H4 (cell line): ENCODE measurements at places on chromosomes 11 and 22. TPM values are rescaled to one million over a fixed set of nuclear protein-coding genes. Genes with fewer than 3 reads are reported as not detected.

DNA sequence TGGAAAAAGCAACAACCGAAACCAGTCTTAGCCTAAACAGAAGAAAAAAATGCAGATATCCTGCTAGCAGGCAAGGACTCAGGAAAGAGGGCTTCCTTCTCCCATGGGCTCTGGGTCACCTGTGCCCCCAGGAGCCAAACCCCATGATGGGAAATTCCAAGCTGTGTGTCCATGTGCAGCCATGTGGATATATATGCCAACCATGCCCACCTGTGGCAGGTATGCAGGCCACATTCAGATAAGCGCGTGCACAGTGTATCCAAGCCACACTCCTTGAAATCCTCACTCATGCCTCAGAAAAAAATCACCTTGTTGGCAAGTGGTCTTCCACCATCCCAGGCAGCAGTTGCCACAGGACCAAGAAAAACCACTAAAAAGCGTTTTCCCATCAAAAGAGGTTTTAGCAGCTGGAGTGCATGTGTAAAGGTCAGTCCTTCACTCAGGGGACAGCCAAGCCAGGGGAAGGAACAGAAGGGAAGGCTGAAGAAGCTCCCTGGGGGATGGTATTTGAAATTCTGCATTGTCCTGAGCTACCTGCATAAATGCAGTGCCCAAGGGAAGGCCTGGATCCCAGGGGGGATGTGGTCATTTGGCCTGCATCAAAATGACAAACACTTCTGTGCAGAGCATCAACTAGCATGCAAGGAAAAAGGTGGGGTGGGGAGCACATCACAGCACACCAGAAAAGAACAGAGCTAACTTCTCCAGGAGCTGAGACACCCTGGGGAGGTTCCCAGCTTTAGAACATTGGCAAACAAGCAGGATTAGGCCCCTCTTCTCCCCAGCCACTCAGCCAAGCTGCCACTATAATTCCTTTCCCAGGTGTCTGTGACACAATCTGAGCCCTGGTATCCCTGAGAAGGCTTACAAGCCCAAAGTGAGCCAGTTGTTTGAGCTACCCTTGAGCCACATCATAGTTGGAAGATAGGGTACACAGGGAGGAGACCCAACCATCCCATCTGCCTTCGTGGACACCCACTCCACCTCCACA is 76.2 kb downstream of the GALNT18 start:
- no peak for DNase-seq

GRCh38 chr11:72174302-72175070 is 17.5 kb upstream of the FOLR1 start:
- no peak for DNase-seq

DNA sequence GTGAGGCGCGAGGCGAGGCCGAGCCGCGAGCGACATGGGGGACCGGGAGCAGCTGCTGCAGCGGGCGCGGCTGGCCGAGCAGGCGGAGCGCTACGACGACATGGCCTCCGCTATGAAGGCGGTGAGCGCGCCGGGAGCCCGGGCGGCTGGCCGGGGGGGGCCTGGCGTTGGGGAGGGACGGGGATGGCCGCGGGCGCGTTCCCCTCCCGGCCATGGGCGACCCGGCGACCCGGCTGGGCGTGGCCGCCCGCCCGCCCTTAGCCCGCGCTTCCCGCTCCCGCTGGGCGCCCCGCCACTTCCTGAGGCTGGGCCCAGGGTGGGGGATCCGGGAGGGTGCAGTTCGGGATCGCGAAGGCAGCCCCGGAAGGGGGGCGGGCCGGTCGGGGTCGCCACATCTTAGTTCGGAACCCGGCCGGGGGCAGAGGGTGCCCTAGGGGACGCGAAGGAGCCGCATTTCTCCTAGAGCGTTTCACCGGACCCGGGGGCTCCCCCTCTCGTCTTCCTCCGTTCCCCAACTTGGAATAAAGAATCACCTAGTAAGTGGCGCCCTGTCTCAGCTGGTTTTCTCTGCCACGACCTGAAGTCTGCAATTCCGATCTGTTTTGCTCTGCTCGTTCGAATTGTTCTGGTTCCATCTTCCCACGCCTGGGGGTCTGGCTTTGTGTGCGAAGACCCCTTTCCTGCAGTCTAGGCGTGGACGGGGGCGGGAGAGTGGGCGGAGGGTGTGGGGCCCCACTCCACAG is 536 bp downstream of the YWHAH start:
- DNase-seq, result no peak

DNA sequence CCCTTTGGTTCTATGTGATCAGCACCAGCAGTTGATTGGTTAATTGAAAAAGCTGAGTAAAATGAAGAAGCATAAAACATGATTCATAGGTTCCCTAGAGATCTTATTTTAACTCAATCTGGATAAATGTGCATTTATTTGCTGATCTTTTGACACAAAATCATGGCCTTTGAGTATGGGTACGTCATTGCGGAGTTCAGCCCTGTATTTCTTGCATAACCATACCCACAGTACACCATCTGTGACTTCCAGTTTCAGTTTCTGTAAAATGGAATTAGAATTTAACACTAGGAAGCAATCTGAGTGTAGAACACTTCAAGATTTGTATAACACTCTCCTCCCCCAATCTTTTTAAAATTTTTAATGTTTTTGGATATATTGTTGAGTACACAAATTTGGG is 358.2 kb downstream of the DDX10 start:
- no peak for DNase-seq

- no peak for DNase-seq
These were observed 5.5 kb upstream of the APOA1 start for GRCh38 chr11:116842909-116843308.

Gene MRGPRF
- not detected in 2 replicates for total RNA-seq

DNA sequence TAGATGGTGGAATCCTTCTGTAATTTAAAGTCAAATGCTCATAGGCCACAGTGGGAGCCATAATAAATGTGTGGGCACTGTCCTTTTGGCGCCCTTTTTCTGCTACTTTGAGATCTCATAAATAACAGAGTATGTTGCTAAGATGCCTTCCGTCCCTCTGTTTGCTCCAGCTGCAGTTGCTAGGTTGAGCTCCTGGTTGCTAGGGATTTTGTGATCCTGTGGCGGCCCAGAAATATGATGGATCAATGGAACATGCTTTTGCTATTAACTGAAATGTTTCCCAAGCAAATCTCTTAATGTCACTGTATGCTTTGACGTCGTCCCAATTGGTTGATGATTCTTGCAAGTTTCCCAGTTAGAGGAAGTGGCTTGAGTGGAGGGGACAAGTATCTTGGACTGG is 53.5 kb downstream of the MYO18B start:
- no peak for DNase-seq

- DNase-seq, result no peak
These were observed 25.6 kb downstream of the FADS2 start for GRCh38 chr11:61853698-61854169.

Gene PEX16
- total RNA-seq, result 31.4 and 43.0 TPM in 2 replicates

Gene PATE3
- total RNA-seq, result not detected in 2 replicates

DNA sequence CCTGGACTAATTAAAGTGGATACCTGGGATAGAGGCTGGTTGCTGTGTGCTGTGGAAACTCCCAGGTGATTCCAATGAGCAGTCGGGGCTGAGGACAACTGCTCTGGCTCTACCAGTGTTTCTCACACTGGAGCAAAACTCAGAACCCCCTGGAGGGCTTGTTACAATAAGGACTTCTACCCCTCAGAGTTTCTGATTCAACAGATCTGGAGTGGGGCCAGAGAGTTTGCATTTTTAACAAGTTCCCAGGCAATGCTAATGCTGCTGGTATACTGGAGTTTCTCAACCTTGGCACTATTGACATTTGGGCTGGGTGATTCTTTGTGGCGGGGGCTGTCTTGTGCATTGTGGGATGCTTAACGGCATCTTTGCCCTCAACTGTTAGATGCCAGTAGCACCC is 353.7 kb downstream of the MIAT start:
- DNase-seq, result no peak

DNA sequence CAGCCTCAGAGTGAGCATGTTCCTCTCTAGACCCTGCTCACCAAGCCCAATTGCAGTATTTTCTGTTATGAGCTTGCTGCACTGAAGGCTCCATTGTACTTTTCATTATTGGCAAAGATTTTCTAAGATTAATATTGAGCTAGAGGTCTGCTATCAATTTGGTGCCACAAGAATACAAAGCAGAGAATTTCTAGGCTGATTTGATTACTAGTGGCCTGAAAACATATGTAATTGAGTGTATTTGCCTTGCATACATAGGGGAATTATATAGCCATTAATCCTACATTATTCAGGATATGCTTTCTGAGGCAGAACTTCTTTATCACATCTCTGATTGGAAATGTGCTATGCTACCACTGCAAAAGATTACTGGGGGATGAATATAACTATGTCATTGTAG is 322.9 kb upstream of the ZC3H12C start:
- DNase-seq, result no peak

DNA sequence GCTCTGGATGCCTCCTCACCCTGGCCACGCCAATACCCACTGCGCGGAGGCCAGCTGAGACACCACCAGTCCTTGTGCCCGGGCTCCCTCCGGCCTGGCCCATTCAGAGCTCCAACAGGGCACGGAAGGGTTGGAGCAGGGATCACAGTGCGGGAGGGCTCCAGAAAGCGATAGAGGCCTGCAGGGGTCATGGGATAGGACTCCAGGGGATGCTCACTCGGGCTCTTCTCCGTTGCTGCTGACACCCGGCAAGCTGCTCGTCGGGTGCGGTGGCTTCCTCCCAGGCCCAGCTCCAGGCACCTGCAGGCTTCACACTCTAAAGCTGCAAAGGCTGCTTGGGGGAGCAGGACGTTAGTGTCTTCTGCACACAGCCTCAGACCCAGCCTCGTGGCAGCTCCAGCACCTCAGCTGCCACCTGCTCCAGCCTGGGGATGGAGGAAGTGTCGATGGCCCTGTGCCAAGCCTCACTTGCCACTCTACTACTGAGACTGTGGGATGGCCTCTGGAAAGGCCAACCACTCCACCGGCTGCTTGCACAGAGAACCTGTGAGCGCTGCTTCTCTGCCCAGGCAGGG is 10.6 kb downstream of the WNT7B start:
- DNase-seq, result no peak

DNA sequence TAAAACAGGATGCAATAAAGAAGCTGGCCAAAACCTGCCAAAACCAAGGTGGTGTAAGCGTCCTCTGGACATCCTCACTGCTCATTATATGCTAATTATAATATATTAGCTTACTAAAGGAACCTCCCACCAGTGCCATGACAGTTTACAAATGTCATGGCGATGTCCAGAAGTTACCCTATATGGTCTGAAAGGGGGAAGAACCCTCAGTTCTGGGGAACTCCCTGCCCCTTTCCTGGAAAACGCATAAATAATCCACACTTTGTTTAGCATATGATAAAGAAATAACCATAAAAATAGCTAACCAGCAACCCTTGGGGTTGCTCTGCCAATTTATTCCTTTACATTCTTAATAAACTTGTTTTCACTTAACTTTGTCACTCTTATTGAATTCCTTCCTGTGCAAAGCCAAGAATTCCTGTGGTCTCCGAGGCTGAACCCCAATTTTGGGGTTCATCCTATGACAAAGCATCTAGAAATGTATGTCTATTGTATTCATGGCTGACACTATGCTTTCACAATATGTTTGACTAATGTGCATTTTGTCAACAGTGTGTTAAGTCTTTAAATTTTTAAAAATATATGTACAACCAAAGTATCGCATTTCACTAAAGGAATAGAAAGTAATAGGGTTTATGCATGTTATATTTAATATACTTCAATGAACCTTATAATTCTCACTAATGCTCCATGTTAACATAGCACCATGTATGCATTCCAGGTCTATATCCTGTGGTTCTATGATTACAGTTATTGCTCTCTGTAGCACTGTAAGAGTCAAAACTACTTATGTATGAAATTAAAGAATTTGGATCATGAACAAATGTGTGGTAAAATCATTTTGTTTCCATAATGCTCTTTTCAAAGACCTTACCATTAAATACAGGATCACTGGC is 25.1 kb downstream of the LGR4 start:
- no peak for DNase-seq

Gene TTLL1
- 3.5 and 7.1 TPM in 2 replicates for total RNA-seq

DNA sequence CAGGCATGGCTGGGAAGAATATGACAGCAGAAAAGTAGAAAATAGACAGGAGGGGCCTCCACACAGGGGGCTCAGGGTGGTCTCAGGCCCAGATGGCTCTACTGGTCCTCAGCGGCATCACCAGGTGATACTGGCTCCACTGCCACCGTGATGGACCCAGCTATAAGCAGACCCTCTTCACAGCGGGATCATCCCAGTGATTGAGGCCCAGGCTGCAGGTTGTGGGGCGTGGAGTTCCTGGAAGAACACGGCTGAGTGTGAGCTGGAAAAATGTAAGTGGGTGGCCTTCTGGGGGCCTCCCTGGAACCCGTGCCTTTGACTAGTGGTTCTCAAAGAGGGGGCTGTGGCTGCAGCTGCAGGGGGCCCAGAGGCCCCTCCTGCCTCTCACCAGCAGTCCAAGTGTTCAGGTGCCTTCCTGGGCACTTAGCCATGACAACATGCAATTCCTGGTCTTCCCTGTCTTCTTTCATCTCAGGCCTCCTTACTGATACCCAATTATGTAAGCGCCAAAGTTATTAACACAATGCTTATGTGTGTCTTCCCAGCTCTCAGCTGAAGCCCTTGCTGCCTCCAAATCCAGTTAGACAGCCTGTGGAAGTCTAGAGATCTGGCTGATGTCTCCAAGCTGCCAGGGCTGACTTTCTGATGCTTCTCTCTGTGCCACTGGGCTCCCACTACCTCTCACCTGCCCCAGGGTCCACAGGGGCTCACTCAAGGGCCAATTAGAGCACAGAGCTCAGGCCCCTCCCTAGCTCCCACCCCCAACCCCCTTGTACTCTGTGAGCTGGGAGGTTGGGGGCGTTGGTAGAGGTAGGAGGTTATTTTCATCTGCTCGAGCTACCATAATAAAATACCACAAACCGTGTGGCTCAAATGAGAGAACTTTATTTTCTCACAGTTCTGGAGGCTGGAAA is 110.1 kb upstream of the LMO1 start:
- DNase-seq, result no peak

DNA sequence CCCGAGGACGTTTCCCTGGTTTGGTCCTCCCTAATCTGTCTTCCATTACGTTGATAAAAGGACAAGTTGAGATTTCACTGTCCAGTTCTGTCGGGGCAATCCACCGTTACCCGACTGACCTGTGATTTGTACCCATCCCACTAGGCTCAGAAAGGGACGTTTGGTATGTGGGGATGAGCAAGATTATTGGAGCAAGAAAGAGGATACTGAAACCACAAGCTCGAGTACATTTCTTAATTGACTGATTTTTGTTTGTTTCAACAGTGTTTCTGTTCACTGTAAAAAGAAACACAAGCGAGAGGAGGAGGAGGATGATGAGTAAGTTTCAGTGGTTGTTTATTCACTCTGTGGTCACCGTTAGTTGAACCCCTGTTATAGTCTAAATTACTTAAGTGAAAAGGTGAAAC is 969 bp downstream of the CCDC117 start:
- no peak for DNase-seq

- DNase-seq, result peak; percentile 77
These were observed 37.6 kb downstream of the RAB30 start for GRCh38 chr11:83033972-83034672.

Gene UPB1
- not detected in 2 replicates for total RNA-seq
